Dermis lymphatic vessel endothelial cell (primary cell): ENCODE measurements at places on chromosomes 12 and 14. TPM values are rescaled to one million over a fixed set of nuclear protein-coding genes. Genes with fewer than 3 reads are reported as not detected.

Gene A2ML1
- total RNA-seq, result not detected in 2 replicates

Gene EFS
- not detected in 2 replicates for total RNA-seq

Gene TTC6
- total RNA-seq, result under 0.01 TPM in 1 of 2 replicates, not detected in the other

Gene RPS6KL1
- 4.3 and 6.6 TPM in 2 replicates for total RNA-seq

Gene FGD6
- total RNA-seq, result 17.6 and 23.1 TPM in 2 replicates

Gene SMCO2
- total RNA-seq, result 0.11 and 0.34 TPM in 2 replicates

Gene GARIN6
- total RNA-seq, result not detected in 2 replicates

Gene PPFIA2
- total RNA-seq, result 0.11 TPM in 1 of 2 replicates, not detected in the other

Gene RD3L
- total RNA-seq, result 0.11 TPM in 1 of 2 replicates, not detected in the other

Gene RPS29
- total RNA-seq, result 1,774 and 3,071 TPM in 2 replicates

Gene GSC
- total RNA-seq, result not detected in 2 replicates

Gene GLT1D1
- total RNA-seq, result not detected in 2 replicates
